CD4-positive, alpha-beta T cell treated with Interleukin-15 for 4 hours (primary cell): ENCODE measurements at places on chromosomes 7 and 10.

DNA sequence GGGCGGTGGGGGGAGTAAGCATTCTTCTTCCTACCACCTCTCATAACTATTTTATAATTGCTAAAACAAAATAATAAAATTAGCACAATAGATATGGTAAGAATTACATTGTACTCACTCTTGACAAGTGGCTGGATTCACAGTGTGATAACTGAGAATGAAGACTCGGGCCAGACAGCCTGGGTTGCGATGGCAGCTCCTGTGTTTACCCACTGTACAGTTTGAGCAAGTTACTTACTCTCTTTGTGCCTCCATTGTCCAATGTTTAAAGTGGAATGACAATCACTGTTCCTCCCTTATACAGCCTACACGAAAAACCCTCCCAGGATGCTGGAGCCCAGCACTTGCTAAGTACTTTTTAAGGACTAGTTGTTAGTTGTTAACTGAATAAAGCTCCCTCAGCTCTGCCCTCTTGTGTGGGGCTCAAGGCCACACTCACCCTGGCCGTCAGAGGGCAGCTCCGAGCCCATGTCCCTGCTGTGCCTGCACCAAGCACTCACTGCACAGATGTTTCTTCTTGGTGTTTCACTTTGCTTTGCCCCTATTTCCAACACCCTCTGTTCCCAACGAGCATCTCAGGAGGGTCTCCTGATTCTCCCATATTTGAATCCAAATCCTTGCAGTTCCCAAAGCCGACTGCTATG is 56.4 kb upstream of the NPS start:
- no peak for DNase-seq

DNA sequence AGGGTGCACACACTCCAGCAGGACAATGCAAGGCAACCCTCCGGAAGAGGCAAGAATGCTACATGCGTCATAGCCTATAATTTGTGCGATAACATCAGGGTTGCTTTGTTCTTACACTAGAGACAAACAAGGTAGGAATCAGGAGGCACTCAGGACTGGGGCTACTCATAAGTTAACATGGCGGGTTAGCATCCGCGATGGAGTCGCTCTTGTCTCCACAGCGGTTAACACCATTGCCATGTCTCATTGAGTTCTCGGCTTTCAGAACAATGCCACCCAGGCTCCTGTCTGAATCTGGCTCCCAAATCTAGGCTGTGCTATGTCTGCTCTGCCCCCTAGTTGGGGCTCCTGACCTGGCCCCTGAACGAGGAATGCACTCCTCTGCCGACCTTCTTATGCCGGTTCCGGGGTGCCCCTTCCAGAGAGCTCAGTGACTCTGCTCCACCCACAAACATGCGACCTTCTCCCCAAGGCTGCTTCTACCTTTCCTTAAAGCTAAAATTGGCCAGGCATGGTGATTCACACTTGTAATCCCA is 24.9 kb upstream of the SLF2 start:
- no peak for DNase-seq

DNA sequence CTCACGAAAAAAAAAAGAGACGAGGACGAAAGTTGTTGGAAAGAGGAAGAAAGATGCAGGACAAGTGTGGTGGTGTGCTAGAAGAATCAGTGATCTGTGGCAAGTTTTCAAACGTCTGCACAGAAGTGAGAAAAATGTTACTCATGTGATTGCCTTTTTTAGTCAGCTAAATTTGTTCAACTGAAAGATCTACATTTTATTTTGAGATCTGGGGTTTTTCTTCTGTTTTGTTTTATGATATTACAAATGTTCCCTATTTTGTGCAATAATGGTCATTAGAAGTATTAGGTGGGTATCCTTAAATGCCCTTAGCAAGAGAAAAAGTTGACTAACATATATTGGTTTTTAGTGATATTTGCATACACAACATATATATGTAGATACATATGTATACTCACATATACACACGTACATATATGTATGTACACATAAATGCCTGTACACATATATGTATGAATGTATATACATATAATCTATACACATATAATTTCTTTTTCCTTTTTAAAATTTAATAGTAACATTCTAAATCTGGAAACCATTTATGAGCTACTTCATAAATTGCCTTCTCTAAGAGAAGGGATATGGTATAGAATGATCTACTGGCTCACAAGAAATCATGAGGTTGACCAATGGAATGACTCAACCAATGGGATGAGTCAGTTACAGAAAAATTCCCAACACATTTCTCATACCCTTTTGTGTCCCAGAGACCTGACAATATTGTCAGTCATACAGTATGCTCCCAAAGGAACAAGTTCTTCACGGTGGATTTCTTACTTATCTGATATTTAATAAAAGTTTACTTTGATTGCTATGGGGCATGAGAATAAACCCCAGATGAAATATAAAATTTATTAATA is 38.4 kb downstream of the SLC39A12 start:
- DNase-seq, result no peak

DNA sequence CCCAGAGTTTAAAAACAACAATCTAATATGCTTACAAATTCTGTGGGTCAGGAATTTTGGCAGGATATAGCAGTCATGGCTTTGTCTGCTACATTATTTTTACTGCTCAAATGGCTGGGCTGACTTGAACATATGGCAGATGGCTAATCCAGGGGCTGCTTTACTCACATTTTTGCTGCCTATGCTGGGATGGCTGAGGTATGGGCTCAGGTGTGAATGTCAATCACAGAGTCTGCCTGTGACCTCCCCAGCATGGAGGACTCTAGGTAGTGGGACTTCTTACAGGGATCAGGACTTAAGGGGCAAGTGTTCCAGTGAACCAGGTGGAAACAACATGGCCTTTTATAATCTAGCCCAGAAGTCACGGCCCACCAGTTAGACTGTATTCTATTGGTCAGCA is 4.4 kb upstream of the FKBP9 start:
- DNase-seq, result no peak

DNA sequence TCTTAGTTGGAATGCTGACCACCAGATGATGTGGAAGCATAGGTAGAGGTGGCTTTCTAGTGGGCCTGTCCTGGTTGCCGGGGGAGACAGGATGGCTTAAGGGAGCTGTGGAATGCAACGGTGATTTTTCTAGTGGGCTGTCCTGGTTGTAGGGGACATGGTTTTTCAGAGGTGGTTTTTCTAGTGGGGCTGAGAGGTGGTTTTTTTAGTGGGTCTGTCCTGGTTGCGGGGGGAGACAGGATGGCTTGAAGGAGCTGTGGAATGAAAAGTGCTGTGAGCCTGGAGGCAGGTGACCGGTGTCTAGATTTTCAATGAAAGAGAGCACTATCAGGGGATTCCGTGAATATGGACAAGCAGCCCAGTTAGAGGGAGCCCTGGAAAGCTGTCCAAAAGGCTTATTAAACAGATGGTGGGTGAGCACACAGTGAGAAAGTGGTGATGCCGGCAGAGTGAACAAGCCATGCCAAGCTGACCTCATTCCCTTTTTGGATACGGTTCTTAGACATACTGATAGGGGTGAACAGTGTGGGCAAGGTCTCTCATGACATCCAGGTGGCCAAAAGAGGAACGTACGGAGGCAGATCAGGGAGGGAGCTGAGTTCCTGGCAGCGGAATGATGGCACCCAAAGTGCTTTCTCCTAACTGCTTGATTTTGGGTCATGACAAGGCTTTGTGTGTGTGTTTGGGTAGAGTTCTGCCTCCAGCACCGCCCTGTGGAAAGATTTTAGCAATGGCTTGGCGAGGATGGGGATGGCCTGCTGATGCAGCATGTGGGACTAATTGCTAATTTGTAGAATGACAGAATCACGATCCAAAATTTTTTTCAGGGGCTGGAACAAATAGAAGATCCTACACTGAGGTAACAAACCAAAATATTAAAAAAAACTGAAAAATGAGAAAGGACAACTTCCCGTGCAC is 126.6 kb downstream of the TMEM178B start:
- no peak for DNase-seq

- no peak for DNase-seq
These were observed 41.1 kb upstream of the FAM204A start for GRCh38 chr10:118383063-118383689.
